ENCODE measurements at places on chromosomes 2 and 18.

DNA sequence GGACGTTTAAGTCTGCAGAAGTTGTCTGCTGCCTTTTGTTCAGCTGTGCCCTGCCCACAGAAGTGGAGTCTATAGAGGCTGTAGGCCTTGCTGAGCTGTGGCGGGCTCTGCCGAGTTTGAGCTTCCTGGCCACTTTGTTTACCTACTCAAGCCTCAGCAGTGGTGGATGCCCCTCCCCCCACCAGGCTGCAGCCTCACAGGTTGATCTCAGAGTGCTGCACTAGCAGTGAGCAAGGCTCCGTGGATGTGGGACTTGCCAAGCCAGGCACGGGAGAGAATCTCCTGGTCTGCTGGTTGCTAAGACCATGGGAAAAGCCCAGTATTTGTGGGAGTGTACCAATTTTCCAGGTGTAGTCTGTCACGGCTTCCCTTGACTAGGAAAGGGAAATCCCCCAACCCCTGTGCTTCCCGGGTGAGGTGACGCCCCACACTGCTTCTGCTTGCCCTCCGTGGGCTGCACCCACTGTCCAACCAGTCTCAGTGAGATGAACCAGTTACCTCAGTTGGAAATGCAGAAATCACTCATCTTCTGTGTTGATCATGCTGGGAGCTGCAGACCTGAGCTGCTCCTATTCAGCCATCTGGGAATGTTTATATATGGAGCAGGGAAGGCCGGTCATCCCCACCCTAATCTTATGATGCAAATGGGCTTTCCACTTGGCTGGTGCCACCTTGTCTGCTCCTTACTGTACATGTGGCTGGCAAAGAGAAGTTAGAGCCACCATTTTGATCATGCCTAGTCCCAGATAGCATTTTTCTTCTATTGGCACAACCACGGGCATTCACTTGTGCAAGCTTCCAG, 156.9 kb upstream of the ITGA6 start:
- no peak for DNase-seq

DNA sequence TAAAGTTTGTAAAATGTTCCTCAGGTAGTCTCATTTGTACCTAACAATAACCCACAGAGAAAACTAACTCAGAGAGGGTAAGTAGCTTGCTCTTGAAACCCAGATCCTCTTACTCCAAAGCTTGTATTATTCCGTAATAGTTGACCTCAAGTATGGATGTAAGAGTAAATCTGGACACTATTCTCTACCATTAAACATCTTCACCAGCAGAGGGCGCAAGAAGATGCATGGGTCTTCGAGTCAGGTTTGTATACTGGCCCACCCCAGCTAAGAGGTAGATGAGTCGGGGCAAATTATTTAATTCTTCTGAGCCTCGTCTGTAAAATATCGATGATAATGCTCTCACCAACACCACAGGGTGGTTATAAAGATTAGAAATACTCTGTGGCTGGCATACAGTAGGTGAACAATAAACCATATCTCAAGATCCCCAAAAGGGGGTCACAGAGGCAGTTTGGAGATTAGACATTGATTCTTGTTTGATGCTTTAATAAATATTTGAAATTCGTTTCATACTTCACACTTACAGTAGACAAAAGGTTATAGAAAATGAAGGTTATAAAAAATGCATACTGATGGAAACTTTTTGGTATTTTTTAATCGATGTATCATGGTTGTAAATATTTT, 3.5 kb upstream of the CABLES1 start:
- peak; percentile 30 for DNase-seq

- peak; percentile 80 for DNase-seq
Measured at GRCh38 chr2:84939426-84940087, 31.4 kb upstream of the KCMF1 start.

GRCh38 chr2:218257390-218257981, 3.3 kb upstream of the GPBAR1 start:
- peak; percentile 56 for DNase-seq

DNA sequence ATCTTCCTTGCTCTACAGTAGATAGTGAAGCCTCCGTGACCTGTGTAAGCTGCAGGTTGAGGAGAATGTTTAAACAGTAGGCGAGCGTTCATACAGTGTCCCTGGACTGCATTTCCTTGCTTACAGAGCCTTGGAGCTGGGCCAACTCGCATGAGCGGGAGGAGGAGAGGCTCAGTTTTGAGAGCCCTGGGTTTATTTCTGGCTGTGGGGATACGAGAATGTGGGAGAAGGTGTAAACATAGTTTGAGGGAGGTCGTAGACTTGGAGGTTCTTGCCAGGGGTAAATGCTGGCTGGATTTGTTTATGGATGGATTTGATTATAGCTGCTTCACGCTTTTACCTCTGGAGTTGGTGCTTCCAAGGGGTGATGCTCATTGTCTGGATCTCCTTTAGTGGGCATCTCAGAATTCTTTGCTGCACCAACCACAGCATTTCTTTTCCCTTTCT, 20.8 kb downstream of the CRIM1 start:
- no peak for DNase-seq

DNA sequence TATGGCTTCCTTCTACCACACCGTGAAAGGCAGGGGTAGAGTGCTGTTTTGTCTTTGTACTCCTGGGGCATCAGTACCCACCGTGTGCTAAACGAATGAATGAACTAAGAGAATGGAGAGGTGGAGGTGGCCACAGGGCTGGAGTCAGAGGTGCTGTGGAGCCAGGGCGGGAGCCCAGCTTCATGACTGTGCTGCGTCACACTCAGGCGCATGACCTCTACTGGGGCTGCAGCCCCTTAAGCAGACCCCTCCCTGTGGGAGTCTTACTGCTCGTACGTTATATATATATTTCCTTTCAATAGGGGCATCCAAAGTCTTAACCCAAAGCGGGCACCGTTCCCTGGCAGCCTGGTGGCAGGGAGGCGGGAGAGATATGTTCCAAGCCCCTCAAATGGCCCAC, 18.0 kb upstream of the LBH start:
- DNase-seq = no peak

DNA sequence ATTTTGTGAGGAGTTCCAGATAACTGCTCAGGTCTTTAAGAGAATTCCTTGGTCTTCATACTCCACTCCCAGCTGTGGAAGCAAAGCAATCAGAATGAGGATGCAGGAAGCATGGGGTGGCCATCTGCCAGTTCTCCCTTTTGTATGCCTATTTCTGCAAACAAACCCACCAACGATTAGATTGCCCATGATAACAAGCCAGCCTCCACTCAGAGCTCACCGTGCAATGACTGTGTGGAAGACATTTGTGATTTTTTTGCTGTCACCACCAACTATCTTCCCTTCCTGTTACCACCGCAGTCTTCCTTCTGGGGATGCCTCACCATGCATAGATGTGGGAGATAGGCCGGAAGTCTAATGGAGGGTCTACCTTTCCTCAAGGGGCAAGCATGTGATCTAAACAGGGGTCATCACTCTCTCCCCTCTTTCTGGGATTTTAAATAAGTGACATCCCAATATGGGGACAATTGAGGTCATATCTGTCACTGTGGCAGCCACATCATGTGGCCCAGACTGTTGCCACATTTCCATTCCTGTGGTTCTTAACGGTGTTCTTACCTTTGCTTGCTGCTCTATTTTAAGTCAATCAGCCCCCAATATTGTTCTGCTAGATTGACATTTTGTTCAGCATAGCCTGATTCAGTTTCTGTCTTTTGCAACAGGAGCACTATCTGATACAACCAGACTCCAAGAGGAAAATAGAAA, 4.4 kb downstream of the AFF3 start:
- no peak for DNase-seq

DNA sequence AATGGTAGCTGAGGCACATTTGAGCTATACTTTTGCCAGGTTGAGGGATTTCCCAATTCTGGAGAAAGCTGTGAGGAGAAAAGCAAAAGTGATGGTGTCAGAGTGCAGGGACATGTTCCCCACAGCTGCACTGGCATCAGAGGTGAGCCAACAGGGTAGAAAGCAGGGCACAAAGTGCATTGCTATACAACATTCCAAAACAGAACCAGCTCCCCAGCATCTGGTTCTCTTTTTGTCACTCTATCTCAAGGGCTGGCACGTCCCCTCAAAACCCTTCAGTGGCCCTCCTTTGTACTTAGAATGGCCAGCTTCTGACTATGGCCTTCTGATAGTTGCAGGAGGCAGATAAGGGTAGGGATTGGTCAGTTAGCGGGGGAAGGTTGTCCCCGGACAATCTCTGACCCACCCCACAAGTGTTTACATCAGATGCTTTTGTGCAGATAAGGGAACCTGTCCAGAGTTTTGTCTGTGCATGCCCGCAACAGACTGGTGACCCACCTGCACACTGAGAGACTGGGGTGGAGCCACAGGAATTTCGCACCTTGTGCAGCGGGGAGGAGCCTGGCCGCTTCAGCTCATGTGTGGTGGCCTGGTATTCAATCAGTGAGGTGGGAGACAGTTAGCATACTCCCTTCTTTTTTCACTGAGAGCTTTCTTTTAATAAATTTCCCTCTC, 31.0 kb upstream of the TMEM17 start:
- DNase-seq = no peak

GRCh38 chr2:128425731-128426620, 107.3 kb upstream of the HS6ST1 start:
- DNase-seq = no peak

DNA sequence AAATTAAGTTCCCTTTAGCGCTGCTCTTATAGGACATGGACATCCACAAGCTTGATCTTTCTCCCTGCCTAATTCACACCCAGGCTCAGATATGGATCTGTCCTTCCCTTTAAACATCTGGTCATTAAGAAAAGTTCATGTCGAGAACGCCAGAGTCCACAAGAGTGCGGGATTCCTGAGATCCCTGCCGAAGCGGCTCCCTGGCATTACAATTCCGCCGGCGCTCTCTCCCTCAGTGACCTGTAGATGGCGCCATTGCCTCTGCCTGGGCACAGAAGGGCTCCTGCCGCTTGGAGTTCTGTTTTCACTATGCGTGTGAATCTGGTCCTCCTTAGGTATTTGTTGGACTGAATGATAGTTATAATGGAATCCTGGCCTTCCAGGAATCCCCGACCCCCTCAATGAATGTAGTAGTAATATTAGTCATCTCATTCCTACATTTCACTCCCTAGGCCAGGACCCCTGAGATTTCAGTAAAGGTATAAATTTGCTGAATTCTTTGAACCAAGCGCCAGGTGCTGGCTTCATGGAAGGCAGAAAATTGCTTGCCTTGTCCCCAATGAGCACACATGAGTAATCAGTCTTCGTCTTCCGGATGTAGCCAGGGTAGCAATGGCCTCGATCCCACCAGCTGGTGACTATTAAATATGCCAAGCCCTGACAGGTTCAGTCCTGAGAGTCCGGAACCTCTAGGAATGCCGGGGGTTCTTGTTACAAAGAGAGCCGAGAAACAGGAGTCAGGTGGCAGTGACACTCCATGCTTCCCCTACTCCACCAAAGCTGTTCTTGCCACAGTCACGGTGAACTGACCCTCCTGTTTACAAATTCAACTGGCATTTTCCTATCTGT, 26.4 kb upstream of the CD207 start:
- DNase-seq = peak; percentile 65

- no peak for DNase-seq
Measured at GRCh38 chr18:48862678-48863270, 88.0 kb downstream of the SMAD7 start.

GRCh38 chr2:142037066-142037465, 93.8 kb downstream of the LRP1B start:
- no peak for DNase-seq

- DNase-seq = no peak
Measured at GRCh38 chr2:62663920-62664795, 41.4 kb upstream of the EHBP1 start.

DNA sequence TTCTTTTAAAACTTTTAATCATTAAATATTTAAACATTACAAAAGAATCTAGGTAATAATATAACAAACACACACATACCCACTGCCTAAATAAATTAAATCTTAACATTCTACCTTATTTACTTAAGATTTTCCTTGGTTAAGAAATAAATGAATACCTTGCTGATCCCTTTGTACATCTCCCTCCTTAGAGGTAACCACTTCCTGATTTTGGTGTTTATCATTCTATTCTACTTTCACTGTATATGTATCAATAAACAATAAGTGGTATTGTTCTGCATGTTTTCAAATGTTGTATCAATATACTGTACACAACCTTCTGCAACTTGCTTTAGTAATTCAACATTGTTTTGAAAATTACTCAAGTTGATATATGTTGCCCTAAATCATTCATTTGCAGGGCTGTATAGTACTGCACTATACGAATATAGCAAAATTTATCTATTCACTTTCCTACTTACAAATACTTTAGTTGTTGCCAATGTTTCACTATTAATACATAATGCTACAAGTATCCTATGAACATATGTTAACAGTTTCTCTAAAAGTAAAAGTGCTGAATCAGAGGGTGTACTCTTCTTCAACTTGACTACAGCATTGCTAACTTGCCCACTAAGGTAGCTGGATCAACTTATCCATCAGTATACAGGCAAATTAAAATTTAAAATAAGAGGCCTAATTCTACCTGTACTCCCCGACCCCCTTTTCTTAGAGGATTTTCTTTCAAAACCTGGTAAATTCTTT, 65.8 kb downstream of the MEMO1 start:
- no peak for DNase-seq

DNA sequence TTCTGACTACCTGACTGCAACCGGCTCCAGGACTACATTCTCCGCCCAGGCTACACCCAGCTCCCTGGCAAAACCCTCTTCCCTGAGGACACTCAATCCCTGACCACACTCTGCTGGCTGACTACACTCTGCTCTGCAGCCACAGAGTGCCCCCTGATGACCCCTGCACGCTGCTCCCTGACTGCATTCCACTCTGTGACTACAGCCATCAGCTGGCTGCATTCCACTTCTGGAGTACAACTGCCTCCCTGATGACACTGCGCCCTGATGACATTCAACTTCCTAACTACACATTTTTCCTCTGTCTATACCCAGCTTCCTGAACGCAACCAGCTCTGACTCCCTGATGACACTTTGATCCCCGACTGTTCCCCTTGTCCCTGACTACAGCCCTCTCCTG, 71.3 kb upstream of the NRXN1 start:
- no peak for DNase-seq

DNA sequence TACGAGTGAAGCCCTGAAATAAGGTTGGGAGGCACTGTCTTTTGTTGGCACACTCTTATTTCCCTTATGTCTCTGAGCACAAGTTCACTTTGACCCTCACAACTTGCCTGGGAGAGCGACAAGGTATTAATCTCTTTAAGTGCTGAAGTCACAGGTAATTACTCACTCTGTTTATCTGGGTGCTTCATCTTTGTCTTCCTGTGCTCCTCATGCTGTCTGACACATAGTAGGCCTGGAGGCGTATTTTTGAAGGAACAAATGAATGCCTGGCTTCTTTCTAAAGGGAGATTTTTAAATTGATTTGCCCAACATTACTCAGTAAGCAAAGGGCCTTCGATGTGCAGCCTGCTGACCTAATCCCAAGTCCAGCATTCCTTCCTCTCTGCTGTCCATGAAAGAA, 507.1 kb upstream of the TNP1 start:
- no peak for DNase-seq

GRCh38 chr2:26735097-26735496, 29.0 kb upstream of the SLC35F6 start:
- no peak for DNase-seq

GRCh38 chr2:85949280-85949679, 60.5 kb upstream of the ST3GAL5 start:
- no peak for DNase-seq

GRCh38 chr2:202141329-202141947, 68.4 kb downstream of the KIAA2012 start:
- no peak for DNase-seq

- DNase-seq = no peak
Measured at GRCh38 chr2:108933691-108934117, 55.3 kb downstream of the EDAR start.

Data from stimulated activated CD4-positive, alpha-beta T cell treated with anti-CD3 and anti-CD28 coated beads, Interleukin-4, amount 100 ng/mL, for 4 hours (primary cell).